Stimulated activated naive CD8-positive, alpha-beta T cell treated with anti-CD3 and anti-CD28 coated beads, Interleukin-15, Interleukin-2, amounts not matched to agents 100 U/mL and 50 U/mL, for 24 hours (primary cell): ENCODE measurements at places on chromosomes 5 and 9.

DNA sequence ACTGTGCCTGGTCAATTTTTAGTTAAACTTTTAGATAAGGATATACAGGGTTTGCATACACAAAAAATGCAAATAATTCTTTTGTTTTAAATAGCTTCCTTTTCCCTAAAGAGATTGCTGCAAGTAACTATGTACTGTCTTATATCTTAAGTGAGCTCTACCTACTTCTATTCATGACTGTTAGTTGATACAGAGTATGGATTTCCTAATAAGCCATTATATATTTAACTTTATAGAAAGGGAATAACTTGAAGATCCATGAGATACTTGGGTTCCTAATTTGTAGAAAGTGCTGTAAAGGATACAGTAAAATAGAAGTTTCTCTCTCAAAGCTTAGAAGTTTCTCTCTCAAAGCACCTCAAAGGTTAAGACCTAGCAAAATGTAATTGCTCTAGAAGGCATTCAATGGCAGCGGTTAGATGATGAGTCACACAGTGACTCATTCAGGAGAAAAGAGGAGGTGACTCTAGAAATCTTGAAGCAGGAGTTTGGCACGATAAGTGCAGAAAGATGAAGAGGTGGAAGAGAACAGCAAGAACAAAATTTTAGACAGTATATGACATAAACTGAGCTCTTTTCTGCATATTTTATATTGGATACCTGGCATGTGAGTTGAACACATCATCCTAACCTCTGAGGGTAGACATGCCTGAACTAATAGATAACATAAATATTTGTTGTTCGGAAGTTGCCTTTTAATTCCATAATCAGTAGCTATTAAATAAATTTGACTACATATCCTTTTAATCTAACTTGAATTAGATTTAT, 5.5 kb upstream of the DNAJC21 start:
- no peak for DNase-seq

GRCh38 chr5:608429-609370, 3.4 kb upstream of the CEP72 start:
- DNase-seq, result no peak

GRCh38 chr5:10910261-10910660, 149.2 kb upstream of the DAP start:
- DNase-seq, result no peak

DNA sequence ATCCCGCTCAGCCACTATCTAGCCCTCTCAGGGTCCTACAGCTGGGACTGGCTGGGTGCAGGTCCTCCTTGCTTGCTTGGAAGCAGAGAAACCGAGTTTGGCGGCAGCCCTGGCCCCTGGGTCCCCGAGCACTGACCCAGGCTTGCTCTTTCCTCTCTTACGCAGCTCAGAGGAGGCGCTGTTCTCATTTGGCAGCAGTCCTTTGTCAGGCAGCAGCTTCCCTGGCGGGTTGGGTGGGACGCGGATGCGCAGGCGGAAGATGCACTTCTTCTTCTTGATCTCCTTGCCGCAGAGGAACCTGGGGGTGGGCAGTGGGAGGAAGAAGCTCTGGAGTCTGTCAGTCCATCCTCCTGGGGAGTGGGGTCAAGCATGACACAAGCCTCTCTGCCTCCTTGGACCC, 14.5 kb downstream of the PHF19 start:
- DNase-seq, result no peak

GRCh38 chr5:72722792-72723452, 93.5 kb upstream of the TNPO1 start:
- DNase-seq, result no peak

DNA sequence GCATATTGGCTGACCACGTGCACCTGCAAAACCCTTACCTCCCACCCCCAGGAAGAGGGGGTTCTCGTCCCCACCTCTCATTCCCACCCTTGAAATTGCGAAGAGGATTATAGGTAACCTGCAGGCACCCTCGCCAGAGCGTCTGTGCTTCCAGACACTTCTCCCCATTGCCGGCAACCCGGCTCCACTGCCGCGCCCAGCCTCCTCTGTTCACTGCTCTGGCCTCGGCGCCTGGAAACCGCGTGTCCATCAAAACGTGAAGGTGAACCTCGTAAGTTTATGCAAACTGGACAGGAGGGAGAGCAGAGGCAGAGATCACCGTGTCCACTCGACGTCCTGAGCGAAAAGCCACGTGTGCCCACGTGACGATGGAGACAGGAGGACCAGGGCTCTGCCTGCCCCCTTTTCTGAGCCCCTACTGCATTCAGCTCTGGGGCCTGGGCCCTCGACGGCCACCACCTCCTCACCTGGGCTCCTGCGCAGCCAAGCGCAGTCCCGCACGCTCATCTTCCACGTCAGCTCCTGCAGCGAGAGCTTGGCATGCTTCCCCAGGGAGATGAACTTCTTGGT, 1.9 kb downstream of the TERT start:
- no peak for DNase-seq
